ENCODE measurements at places on chromosomes 12 and 14.

DNA sequence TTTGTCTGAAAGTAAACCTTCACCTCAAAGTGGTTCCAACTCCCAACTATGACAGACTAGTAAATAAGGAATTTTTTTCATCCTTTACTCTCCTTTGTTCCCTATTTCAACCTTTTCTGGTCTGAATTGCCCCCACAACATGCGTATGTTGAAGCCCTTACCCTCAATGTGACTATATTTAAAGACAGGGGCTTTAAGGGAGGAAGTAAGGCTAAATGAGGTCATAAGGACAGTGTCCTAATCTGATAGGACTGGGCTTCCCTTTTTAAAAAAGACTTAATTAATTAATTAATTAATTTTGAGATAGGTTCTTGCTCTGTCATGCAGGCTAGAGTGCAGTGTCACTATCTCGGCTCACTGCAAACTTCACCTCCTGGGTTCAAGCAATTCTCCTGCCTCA is 86.3 kb downstream of the VCPKMT start:
- DNase-seq = no peak

GRCh38 chr12:124240493-124240892 is 54.4 kb upstream of the RFLNA start:
- no peak for DNase-seq

GRCh38 chr14:36344211-36344610 is 23.8 kb upstream of the MBIP start:
- DNase-seq = no peak

DNA sequence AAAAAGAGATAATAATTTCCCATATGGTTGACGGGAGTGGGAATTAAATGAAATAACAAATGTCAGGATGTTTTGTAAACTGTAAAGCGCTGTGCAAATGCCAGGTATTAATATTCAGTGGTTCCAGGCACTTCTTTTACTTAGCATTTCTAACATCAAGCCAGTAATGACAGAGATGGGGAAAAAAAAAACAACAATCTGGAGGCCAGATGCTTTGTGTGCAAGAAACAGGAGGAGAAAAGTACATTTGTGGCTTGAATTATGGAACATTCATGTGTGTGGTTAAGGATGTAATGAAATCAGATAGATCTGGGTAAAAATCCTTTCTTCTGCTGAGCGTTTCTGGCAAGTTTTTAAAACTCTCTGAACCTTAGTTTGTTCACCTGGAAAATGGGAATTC is 509.6 kb downstream of the FUT8 start:
- no peak for DNase-seq

DNA sequence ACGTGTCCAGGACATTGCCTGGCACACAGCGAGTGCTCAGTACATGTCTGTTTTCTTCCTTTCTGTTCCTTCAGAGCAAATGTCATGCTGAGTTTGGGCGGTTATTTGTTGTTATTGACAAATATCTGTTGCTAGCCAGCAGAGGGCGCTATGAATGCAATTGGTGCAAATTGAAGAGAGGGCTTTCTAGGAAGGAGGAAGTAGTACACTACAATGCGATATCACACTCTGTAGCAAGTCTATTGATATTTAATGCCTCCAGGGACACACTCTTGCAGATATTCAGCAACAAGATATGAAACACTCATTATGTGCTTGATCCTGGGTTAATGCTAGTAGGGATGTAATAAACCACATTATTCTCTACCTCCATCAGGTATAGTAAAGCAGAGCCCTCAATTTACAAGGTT is 267.3 kb upstream of the SRRM4 start:
- DNase-seq = no peak

DNA sequence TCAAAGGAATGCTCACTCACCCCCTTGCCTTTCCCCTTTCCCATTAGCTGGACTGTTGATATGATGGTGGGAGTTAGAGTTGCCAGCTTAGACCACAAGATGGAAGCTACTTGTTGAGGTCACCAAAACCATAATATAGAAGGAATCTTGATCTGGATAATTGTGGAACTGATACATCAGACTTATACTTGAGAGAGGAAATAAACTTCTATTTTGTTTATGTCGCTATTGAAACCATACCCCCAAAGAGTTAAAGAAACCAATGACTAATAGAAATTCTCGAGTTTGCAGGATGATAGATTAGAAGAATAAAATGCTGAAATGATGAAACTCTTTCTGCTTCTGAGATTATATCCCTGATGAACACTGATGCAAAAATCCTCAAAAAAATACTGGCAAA is 37.9 kb downstream of the TDG start:
- DNase-seq = no peak

GRCh38 chr12:57887631-57888408 is 41.3 kb upstream of the CTDSP2 start:
- no peak for DNase-seq

GRCh38 chr14:36254020-36254624 is 66.3 kb downstream of the MBIP start:
- DNase-seq = no peak

DNA sequence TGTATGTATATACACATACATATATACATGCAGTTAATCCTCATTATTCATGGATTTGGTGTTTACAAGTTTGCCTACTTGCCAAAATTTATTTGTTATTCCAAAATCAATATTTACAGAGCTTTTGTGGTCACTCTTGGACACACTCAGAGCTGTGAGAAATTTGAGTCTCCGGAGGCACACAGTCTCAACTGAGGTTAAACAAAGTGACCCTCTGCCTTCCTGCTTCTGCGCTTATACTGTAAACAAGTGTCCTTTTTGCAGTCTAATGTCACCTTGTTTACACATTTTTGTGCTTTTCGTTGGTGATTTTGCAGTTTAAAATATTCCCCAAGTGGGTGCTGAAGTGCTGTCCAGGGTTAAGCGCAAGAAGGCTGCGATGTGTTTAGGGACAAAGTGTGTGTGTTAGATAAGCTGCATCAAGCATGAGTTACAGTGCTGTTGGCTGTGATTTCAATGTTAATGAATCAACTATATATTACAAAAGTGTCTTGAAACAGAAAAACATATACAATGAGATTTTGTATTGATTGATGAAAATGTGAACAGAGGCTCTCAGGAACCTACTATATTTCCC is 13.1 kb upstream of the LTA4H start:
- DNase-seq = no peak

DNA sequence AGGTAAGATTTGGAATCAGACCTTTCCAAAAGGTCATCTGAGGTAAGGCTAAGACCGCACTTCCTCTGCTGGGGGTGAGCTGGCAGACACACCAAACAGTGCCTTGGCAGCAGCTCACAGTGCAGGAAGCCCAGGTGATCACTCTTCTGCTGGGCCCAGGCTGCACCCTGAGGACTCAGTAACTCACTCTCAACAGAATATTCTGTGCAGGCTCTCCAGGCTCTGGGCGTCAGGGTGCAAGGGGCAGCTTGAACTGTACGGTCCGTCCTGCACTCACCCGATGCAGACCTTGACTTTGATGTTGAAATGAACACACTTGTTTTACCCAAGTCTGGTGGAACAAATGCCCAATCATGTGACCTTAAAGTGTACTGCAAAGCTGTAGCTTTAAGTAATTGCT is 6.0 kb downstream of the ALKBH2 start:
- no peak for DNase-seq

All from activated gamma-delta T cell treated with anti-CD3 and anti-CD28 coated beads, Interleukin-2, amount 50 U/mL, for 16 hours (primary cell).